ENCODE measurements at places on chromosomes 7 and 10.

- no peak for DNase-seq
These were observed 13.4 kb upstream of the WDFY4 start for GRCh38 chr10:48670978-48671913.

DNA sequence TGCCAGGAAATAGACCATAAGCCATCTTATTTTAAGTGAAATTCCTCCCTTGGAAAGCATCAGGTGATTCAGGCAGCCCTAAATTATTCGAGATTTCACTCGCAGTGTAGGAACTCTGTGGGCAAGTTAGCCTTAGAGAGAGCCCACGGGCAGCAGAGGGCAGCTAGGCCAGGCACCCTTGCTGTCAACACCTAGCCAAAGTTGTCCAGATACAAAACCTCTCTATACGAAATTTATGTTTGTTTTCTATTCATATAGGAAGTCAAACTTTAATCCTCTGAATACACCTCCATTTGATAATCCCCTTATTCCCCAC lies 1043.5 kb downstream of the GATA3 start:
- no peak for DNase-seq

GRCh38 chr7:149637911-149638565 lies 135.3 kb downstream of the ZNF467 start:
- DNase-seq: no peak

GRCh38 chr10:130578532-130579289 lies 442.5 kb downstream of the GLRX3 start:
- DNase-seq: no peak

DNA sequence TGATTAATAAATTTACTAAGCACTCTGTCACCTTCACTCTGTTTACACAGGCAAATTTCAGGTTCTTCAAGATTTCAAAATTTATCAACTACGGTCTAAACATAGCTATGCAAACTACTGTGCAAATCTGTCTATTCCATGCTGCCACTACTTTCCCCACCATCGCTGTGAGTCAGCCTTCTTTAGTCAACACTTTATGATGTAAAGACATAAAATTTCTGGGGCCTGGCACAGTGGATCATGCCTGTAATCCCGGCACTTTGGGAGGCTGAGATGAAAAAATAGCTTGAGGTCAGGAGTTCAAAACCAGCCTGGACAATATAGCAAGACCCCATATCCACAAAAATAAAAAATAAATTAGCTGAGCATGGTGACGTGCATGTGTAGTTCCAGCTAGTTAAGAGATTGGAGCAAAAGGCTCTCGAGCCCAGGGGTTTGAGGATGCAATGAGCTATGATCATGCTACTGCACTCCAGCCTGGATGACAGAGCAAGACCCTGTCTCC lies 42.6 kb downstream of the CNOT4 start:
- no peak for DNase-seq

- DNase-seq: peak; percentile 75
These were observed 864 bp downstream of the PSTK start for GRCh38 chr10:122981066-122981464.

DNA sequence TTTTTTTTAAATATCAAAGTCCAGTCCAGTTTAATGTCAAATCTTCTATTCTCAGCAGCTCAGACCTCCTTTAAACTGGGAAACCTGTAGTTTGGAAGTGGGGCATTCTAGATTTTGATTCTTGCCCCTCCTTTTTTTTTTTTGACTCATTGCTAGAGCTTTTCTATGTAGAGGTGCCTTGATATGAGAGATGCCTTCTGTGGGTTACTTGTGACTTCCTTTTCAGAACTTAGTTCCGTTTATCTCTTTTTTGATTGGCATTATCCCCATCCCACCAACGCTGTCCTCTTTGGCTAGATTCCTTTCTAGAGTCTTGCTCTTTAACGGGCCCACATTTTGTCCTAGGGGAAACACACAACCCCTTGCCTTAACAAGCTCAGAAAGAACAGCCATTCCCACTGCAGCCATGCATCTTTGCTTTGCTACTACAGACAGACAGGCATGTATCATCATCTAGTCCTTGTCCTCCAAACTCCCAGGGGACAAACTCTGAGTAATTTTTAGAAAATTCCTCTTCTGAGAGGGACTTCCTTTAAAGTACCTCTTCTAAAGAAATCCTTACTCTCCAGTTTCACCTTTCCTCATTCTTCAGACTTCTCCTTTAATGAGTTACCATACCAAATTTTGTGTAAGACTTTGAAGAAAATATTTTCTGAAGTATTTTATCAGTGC lies 153.6 kb downstream of the PHF14 start:
- peak; percentile 9 for DNase-seq

DNA sequence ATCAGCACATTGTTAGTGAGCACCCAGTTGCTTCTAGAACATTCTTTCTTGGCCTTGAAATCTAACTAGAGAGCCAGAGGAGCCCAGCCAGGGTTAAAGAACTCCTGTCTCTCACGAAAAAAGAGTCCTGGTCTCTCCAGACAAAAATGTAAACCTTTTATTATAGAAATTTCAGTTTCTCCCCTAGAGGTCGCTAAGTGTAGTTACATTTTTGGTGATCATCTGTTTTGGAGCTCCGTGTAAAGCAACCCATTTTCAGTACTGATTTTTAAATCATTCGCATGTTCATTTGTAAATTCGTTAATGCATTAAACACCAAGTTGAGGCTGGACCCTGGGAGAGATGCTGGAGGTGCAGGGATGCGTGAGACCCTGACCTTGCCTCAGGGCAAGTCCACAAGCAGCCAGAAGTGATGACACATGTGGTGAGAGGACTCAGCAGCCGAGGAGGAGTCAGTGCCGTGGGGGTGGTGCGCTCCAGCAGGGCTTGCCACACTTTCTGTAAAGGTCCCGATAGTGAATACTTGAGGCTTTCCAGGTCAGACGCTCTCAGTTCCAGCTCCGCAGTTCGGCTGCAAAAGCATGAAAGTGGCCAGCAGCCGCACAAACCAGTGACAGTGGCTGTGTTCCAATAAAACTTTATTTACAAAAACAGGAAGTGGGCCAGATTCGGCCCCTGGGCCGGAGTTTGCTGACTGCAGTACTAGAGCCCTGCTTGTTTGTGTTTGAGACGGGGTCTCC lies 578.6 kb upstream of the FOXK1 start:
- peak; percentile 75 for DNase-seq

- DNase-seq: no peak
These were observed 57.0 kb downstream of the CC2D2B start for GRCh38 chr10:95964756-95965155.

DNA sequence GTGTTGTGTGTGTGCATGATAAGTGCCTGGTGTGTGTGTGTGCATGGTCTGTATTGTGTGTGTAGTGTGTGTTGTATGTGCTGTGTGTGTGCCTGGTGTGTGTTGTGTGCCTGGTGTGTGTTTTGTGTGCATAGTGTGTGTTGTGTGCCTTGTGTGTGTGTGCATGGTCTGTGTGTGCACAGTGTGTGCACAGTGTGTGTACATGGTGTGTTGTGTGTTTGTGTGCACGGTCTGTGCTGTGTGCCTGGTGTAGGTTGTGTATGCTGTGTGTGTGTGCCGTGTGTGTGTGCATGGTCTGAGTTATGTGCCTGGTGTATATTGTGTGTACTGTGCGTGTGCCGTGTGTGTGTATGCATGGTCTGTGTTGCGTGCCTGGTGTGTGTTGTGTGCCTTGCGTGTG lies 403.0 kb upstream of the RNF32 start:
- no peak for DNase-seq

DNA sequence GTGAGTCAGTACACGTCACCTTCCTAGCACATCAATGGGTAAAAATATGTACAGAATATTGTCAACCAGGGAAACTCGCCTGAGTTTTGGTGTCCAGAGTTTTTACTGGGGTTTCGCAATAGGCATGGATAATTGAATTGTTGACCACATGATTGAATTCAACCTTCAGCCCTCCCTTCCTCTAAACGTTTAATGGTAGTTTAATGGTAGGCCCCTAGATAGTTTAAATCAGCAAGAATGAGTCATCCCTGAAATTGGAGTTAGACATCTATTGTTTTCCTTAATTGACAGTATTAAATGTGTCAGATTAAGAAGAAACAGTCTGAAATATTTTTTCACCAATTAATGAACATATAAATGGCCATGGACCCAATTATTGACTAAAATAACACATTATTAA lies 57.8 kb upstream of the CACNA2D1 start:
- peak; percentile 36 for DNase-seq

DNA sequence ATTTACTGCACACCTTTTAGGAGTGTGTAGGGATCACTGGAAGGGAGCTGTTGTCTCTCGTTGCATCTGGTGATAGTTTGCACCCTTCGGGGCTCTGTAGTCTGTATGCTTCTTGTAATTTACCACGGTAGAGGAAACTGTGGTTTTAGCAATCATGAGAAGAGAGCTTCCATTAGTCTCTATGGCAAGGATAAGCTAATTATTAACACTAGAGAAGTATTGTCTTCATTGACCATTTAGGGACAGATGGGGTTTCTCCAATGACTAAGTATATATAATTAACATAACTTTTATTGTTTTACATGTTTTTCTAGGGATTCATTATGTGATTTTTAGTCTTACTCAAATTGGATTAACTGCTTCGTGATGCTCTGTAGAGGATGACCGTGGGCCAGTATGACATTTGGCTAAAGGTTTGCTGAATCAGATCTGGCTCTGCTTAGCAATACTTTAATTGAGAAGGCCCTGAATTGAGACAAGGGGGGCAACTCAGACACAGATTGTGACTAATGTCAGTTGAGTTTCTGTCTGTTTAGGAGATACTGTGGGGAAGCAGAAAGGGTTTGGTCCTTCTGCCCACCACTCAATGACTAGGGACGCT lies 8.7 kb downstream of the SLC18A2 start:
- DNase-seq: no peak

GRCh38 chr7:149696280-149696679 lies 77.1 kb downstream of the ZNF467 start:
- no peak for DNase-seq

- DNase-seq: no peak
These were observed 61.1 kb upstream of the CALD1 start for GRCh38 chr7:134718211-134718875.

DNA sequence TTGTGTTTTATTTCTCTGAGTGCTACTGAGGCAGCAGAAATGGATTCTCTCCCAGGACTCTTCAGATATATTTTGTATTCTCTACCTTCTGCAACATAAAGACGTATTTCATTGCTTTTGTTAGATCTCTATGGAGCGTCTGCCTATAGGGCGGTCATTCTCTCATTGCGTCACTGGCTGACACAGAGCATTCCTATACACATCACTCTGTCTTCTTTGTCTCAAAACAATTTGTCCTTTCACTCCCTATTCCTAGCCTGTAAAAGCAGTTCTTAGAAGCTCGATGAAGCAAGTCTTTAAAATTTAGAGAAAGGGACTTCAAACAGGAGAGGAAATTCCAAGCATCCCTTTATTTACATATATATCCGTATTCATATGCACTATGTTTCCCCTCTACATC lies 120.6 kb downstream of the CPED1 start:
- no peak for DNase-seq

DNA sequence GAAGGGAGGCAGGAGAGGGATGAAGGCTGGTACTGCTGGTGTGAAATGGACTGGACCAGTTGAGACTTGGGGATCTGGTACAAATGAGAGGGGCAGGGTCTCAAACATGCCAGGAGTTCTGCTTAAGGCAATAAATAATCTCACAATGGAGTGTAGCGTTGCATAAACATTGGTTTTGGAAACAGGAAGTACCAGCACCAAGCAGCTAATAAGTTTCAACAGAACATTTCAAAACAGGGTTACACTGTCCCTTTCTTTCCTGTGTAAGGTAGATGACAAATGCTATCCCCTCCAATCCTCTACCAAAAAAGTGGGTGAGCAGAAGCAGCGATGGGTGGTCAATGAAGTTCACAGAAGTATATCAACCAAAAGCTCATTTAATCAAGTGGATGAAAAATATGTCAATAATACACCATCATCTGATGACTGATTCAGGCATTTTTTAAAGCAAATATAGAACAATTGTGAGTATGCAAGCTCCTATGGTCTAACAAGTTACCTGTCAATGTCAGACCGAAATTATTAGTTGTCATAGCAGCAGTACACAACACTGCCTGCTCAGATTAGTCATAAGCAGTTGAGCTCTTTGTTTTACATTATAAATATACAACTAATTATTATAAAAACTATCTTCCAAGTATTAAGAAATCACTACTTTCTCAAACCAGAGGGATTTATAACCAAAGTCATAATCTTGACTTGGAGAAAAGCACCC lies 220.0 kb downstream of the FAM107B start:
- DNase-seq: peak; percentile 71

- DNase-seq: no peak
These were observed 246.1 kb downstream of the TNS3 start for GRCh38 chr7:47335557-47336471.

GRCh38 chr10:111338805-111339204 lies 262.0 kb downstream of the ADRA2A start:
- no peak for DNase-seq

DNA sequence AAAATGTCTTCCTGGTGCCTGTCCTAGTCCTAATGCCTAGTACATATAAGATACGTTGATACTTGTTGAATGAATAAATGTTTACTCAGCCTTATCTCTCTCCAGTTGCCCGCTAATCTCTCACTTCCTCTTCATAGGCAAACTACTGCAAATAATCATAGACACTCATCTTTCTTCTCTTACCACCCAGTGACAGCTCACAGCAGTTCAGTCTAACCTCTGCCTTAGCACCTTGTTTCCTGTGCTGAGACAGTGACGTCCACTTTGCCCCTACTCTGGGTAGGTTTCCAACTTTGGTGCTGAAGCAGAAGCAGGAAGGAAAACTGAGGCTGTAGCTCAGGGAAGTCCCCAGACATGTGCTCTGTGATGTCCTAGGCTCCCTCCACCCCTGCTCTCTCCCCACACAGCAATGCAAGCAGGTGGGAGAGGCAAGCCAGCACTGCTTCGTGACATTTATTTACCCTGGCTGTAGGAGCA lies 45.5 kb upstream of the RHOBTB1 start:
- no peak for DNase-seq
